A549 treated with ZK216348 at 1 μM for 4 hours (cell line): ENCODE measurements at places on chromosomes 4 and X. TPM values are rescaled to one million over a fixed set of nuclear protein-coding genes. Genes with fewer than 3 reads are reported as not detected.

Gene FREM3
- total RNA-seq, result not detected in 5 replicates

Gene NCAPG
- total RNA-seq, result 19.4 to 31.0 TPM (median 27.6 TPM) in 5 replicates

Gene EMD
- 129 to 165 TPM (median 156 TPM) in 5 replicates for total RNA-seq

Gene DTHD1
- not detected in 5 replicates for total RNA-seq

Gene SULT1B1
- total RNA-seq, result 0.02 TPM in 1 of 5 replicates, not detected in the others

Gene SPANXB1
- 2.2 to 3.1 TPM (median 2.3 TPM) in 5 replicates for total RNA-seq

Gene RTL3
- 0.08 TPM in 1 of 5 replicates, not detected in the others for total RNA-seq

Gene SPANXD
- total RNA-seq, result 0.46 TPM in 1 of 5 replicates, not detected in the others

Gene GPR50
- 0.12 to 0.26 TPM (median 0.13 TPM) in 4 of 5 replicates, not detected in the other for total RNA-seq

Gene ZNF280C
- 2.3 to 3.7 TPM (median 2.7 TPM) in 5 replicates for total RNA-seq

Gene HSFX2
- total RNA-seq, result 0.20 to 0.30 TPM in 2 of 5 replicates, not detected in the others

Gene OCIAD2
- total RNA-seq, result 102 to 172 TPM (median 107 TPM) in 5 replicates

Gene H2BW2
- total RNA-seq, result not detected in 5 replicates

Gene RTL9
- total RNA-seq, result 0.05 to 0.36 TPM (median 0.09 TPM) in 5 replicates

Gene RNF113A
- 28.7 to 34.0 TPM (median 30.2 TPM) in 5 replicates for total RNA-seq

Gene USP17L13
- not detected in 5 replicates for total RNA-seq

Gene TMEM271
- total RNA-seq, result not detected in 5 replicates

Gene UGT2A1
- total RNA-seq, result not detected in 5 replicates

Gene FAAH2
- total RNA-seq, result 0.18 to 0.36 TPM in 2 of 5 replicates, not detected in the others

Gene IL1RAPL2
- not detected in 5 replicates for total RNA-seq

Gene GUCY1A1
- not detected in 5 replicates for total RNA-seq

Gene HERC5
- total RNA-seq, result 3.6 to 4.6 TPM (median 4.1 TPM) in 5 replicates

Gene IL2RG
- 0.09 to 0.21 TPM (median 0.18 TPM) in 3 of 5 replicates, not detected in the others for total RNA-seq

Gene PCDH11X
- total RNA-seq, result 0.04 TPM in 1 of 5 replicates, not detected in the others

Gene PPP2R3B
- total RNA-seq, result 12.3 to 32.6 TPM (median 25.0 TPM) in 5 replicates

Gene CT83
- total RNA-seq, result not detected in 5 replicates

Gene AADAT
- total RNA-seq, result 6.7 to 9.7 TPM (median 8.8 TPM) in 5 replicates

Gene TMEM175
- total RNA-seq, result 6.1 to 12.3 TPM (median 8.0 TPM) in 5 replicates

Gene SHISA3
- 0.07 TPM in 1 of 5 replicates, not detected in the others for total RNA-seq

Gene STATH
- total RNA-seq, result not detected in 5 replicates

Gene PPP1R2C
- total RNA-seq, result not detected in 5 replicates

Gene CLDN34
- not detected in 5 replicates for total RNA-seq

Gene GLRA3
- total RNA-seq, result not detected in 5 replicates

Gene EXOC1
- 12.6 to 16.3 TPM (median 13.7 TPM) in 5 replicates for total RNA-seq

Gene ATP1B4
- not detected in 5 replicates for total RNA-seq

Gene SLC4A4
- 0.96 to 2.4 TPM (median 1.9 TPM) in 5 replicates for total RNA-seq

Gene SH3RF1
- total RNA-seq, result 7.8 to 11.3 TPM (median 10.9 TPM) in 5 replicates

Gene SLC25A43
- total RNA-seq, result 23.9 to 35.9 TPM (median 31.8 TPM) in 5 replicates
